Substantia nigra (tissue), 51 donors: ENCODE measurements at places on chromosomes 1 and 21.

DNA sequence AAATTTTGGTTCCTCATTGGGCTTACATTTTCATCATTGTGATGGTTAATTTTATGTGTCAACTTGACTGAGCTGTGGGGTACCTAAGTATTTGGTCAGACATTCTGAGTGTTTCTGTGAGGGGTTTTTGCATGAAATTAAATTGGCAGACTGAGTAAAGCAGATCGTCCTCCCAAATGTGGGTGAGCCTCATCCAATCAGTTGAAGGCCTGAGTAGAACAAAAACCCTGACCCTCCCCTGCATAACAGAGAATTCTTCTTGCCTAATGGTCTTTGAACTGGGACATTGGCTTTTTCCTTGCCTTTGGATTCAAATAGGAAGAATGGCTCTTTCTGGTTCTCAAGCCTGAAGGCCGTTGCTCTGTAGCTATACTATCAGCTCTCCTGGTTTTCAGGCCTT lies 59.1 kb upstream of the JUN start:
- no peak for DNase-seq

DNA sequence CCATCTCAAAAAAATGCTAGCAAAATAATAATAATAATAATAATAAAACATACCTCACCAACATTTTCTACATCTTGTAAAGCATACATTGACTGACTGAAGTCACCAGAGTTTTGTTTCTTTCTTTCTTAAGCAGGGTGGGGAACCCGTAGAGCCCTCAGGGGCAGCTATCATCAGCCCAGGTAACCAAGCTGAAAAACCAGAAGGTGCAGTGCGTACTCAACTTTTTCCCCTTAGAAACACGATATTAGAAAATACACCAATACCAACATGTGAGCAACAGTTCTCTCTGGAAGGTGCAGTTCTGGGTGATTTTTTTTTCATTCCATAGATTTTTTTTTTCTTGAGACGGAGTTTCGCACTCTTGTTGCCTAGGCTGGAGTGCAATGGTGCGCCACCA lies 54.3 kb upstream of the LGALS8 start:
- DNase-seq, result no peak

DNA sequence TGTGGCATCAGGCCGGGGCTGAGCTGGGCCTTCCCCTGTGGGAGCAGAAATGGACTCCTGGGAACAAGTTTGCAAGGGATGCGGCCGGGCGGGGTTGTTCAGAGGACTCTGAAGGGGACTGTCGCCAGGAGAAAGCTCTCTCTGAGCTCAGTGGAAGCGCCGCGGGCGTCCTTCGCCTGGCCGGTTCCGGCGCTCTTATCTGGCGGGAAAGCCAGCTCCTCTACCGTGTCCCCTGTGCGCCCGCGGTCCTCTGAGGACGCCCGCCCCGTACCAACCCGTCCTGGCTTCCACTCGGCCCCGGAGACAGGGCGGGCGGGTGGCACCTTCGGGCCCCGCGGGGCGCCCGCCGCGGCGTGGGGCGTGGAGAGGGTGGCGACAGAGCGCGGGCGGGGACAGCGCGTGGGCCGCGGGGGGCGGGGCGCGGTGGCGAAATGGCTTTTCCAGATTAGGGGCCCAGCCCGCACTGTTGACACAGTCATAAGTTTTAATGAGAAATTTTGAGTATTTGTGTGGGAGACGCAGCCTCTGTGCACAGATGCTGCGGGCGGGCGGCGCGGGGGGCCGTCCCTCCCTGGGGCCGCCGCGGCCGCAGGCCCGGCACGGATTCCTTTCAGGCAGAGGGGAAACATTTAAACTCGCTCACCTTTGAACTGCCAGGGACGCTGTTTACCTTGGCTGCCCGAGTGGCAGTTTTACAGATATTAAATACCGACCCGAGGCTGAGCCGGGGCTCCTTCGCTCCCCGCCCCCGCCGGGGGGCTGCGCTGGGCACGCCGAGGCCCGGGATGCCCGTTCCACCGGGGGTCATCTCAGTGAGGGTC lies 70.2 kb downstream of the FOXD2 start:
- DNase-seq, result no peak

GRCh38 chr1:205567716-205568115 lies 63.2 kb downstream of the CDK18 start:
- DNase-seq, result no peak

GRCh38 chr1:91944087-91944486 lies 5.1 kb upstream of the BRDT start:
- DNase-seq, result no peak

- DNase-seq, result no peak
Measured at GRCh38 chr1:192980856-192981255, 78.3 kb downstream of the UCHL5 start.

- no peak for DNase-seq
Measured at GRCh38 chr1:153655333-153655732, 3.2 kb upstream of the SNAPIN start.

DNA sequence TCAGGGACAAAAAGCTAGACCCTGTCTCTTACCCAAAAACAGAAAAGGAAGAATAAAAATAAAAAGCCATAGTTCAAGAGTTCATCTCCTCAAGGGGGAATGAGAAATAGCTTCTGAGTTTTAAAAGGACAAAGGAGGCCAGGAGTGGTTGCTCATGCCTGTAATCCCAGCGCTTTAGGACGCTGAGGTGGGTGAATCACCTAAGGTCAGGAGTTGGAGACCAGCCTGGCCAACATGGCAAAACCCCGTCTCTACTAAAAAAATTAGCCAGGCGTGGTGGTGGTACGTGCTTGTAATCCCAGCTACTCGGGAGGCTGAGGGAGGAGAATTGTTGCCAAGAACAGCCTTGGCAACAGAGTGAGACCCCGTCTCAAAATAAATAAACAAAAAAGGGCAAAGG lies 38.6 kb upstream of the CPLANE2 start:
- no peak for DNase-seq

GRCh38 chr1:211527006-211527405 lies 35.0 kb upstream of the RD3 start:
- no peak for DNase-seq

DNA sequence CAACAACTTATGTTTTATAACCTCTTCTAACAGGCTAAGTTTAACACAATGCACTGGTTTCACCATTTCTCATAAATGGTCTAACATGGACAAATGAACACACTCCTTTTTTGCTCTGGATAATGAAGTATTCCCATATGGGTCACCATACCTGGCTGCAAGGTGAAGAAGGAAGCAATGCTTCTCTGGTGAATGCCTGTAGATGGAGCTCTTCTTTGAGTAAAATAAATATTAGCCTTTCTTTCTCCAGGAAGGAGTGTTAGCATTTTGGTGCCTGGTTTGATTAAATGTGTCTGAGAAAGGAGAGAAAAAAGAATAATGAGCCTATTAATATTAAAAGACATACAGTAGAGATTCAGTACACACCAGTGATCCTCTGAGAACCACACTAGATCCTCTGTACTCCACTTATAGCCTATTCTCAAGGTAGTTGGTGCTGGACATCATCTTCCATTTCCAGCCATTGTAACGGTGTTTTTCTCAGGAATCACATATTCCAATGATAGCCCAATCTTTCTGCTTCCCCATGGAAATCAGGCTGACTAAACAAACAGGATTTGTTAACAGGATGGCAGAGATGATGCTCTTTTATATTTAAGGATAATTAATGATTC lies 17.6 kb downstream of the MTFR1L start:
- no peak for DNase-seq

DNA sequence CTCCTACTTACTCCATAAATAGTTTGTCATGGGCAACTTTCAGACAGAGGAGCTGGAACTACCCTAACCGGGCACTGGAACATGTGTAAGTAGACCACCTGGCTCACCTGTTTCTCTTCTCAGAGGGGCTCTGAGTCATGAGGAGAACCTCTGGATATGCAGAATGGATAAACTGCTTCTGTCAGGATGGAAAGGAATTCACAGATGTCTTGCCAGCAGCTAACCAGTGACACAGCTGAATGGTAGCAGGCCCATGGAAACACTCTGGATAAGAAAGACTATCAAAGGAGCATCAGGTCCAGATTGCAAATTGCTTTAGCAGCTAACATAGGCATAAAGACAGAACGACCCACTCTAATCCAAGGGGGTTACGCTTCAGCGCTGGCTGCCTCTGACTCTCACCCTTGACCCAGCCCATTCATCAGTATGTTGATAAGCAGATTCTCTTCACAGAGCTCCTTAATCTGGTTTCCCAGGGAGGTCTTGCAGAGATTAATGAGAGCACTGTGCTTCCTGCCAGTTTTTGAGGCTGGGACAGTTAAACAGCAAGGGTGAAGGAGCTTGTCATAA lies 54.2 kb downstream of the HIVEP3 start:
- no peak for DNase-seq
